ENCODE measurements at places on chromosomes 16 and 17.

DNA sequence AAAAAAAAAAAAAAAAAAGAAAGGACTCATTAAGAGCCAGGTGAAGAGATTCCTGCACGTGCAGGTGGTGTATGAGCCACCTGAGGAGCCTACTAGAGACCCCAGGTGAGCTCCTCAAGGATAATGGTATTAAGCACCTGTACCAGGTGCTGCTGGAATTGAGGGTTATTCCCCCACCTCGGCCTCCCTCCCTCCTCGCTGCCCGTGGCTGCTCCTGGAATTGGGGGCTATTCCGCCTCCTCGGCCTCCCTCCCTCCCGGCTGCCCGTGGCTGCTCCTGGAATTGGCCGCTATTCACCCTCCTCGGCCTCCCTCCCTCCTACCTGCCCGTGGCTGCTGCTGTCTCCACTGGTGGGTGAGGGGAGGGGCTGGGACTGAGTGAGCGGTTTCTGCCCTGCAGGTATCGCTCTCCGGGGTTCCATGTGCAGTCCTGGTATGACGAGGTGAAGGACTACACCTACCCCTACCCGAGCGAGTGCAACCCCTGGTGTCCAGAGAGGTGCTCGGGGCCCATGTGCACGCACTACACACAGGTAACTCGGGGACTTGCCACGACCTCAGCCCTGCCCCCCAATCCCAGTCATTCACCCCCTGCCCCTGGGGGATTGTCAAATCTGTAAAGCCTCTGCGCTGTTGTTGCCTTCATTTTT lies 29.3 kb downstream of the CRISPLD2 start:
- no peak for DNase-seq

DNA sequence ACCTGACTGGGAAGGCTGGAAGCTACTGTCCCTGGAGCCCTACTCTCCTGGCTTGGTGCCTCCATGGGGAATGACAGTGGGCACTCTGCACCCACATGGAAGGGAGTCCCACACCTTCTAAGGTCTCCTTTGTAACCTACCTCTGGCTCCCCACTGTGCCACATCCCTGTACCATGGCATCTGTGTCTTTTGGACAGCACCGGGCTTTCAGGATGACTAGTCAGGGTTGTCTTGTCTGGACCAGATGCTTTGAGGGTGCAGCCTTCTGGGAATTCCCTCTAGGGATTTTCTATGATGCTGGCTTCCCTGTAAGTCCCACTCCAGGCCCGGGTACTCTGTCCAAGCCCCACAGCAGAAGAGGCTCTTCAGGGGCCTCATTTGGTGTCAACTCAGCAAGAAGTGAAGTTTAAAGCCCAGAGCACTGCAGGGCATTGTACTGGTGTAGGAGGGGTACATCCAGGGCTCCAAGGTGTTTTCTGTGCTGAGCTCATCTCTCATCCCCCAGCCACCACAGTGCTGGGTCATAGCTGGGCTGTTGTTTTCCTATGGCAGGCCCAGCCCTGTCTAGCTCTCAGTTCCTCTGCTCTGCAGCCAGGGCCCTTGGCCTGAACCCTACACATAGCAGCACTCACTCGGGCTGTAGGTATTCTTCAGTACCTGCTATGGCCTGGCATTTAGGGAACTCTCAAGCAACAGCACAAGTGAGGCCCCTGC lies 255.3 kb downstream of the CPPED1 start:
- DNase-seq = no peak

DNA sequence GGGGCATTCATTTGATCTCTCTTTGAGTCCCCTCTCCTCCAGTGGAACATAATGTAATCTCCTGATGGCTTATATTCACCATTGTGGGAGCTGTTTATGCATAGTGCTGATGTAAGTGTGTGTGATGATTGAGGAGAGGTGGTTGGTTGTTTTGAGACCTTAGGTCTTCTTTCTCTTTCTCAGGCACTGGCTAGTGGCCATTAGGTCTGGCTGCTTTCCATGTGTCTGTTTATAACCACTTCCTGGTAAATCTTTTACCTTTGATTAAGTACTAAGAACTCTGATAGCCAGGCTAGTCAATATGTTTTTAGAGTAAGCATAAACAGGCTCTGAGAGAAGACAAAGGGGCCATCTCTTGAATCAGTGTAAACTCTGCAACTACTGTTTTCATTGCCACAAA lies 27.9 kb downstream of the VAT1L start:
- no peak for DNase-seq

GRCh38 chr16:1984347-1985225 lies 593 bp downstream of the GFER start:
- no peak for DNase-seq

- no peak for DNase-seq
These were observed 12.5 kb downstream of the ABCA5 start for GRCh38 chr17:69314246-69315065.

DNA sequence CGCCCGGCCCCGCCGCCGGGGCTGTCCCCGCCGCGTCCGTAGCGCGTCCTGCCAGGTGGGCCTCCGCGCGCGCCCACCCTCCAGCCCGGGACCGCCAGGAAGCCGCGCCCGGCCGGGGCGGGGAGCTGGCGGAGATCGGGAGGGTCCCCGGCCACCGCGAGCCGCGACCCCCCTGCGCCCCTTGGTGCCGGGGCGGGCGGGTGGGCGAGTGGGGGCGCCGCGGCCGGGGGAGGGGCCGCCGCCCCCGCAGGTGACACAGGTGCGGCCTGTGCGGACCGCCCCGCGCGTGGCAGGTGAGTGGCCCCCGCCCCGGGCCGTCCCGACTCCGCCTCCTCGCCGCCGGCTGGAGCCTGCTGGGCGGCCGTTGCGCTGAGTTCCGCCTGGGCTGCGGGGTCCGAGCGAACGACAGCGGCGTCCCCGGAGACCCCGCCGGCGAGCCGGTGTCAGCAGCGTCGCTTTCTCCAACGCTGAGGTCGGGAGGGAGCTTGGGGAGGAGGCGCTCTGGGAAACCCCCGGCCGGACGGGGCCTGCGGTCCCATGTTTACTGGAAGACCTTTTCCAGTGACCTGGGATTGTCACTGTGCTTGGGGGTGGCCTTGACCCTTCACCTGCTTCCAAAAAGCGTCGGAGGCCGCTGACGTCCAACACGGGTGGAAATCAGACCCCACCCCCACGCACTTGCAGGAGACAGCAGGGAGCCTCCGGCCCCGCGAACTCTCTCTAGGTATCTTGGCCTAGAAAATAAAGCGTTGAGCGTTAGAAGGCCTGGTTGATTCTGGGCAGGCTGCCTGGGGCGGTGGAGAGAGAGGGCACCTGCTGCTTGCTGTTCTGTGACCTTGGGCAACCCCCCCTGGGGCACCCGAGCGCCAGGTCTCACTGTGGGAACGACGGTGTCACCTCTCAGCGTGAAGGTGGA lies 542 bp downstream of the KLHL36 start:
- no peak for DNase-seq

Data from CMK (cell line).